ENCODE measurements at places on chromosomes 12 and 14. TPM values are rescaled to one million over a fixed set of nuclear protein-coding genes. Genes with fewer than 3 reads are reported as not detected.

The MNAT1 gene
- 56.2 TPM for total RNA-seq

The IFT81 gene
- 1.3 TPM for total RNA-seq

The LRIG3 gene
- 0.21 TPM for total RNA-seq

The LEMD3 gene
- 29.2 TPM for total RNA-seq

The TSPAN9 gene
- total RNA-seq: 0.18 TPM

The BRF1 gene
- 44.0 TPM for total RNA-seq

The TPCN1 gene
- total RNA-seq: 47.5 TPM

The SLC10A1 gene
- total RNA-seq: not detected

The SRRM4 gene
- not detected for total RNA-seq
